ENCODE measurements at places on chromosomes 16 and 17.

- no peak for DNase-seq
These were observed 85.9 kb upstream of the FOXF1 start for GRCh38 chr16:86424398-86424797.

DNA sequence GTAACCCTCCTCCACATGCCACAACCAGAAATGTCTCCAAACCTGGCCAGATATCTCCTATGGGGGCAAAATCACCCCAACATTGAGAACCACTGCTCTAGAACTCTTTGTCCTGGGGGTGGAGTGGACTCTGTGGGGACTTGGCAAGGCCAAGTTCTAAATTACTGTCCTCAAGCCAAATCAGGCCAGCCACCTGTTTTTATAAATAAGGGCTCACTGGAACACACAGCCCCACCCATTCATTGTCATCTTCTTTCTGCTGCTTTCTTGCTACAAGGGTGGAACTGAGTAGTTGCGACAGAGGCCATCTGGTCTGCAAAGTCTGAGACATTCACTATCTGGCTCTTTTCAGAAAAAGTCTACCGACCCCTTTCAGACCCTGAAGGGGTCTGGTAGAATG lies 26.8 kb upstream of the TMEM220 start:
- DNase-seq: no peak

DNA sequence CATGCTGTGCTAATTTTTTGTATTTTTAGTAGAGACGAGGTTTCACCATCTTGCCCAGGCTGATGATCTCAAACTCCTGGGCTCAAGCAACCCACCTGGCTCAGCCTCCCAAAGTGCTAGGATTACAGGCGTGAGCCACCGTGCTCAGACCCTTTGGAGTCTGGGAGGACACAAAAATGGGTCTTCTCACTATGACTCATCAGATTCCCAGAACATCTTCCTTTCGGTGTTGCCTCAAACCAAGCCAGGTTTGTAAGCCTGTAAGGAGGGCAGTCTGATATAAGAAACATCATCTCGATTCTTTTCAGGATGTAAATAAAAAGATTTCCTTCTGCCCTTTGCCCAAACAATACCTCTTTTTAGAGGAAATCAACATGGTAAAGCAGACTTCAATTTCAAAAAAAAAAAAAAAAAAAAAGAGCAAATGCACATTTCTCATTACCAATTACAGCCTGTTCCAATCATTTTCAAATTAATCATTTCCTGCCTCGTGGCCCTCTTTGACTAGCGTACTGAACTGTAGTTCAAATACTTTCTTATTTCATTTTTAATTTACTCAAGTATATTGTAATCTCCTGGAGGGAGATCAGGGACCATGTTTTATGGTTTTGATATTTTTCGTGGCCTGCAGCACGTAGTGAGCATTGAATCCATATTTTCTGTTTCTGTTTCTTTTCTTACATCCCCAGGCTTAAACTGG lies 409.6 kb downstream of the GRIN2A start:
- peak; percentile 16 for DNase-seq

DNA sequence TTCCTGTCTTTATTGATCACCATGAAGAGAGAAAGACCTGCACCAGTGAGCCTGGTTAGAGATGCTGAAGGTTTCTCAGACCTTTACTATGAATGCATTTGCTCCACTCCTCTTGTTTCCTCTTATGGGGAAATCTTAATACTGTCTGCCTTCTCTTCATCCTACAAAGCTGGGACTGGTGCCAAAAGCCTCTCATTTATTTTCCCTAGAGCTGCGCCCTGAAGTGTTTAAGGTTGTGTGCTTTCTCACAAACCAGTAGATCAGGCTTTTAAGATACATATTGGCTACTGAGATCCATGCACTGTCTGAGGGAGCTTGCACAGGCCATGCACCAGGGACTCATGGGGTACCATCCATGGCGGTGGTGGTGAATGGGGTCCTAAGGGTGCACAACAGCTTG lies 286.1 kb upstream of the PMFBP1 start:
- no peak for DNase-seq

DNA sequence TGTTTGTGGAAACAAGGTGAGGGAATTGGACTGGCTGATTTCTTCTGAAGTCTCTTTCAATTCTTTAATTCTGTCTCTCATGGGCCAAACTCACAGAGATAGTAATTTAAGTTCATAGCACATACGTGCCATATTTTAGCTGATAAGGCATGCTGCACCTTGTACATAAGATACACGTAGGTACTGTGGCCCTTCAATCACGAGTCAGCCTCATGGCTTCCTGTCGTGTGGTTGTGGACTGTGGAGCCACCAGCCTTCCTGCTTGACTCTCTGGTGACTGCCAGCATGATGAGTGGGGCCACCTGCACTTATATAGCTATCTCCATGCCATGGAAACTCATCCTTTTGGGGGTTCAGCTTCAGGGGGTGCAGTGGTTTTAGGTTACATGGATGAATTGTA lies 25.1 kb downstream of the KSR1 start:
- DNase-seq: no peak

- no peak for DNase-seq
These were observed 14.1 kb downstream of the PSMD11 start for GRCh38 chr17:32458371-32458770.

- DNase-seq: no peak
These were observed 1266.6 kb upstream of the CDH8 start for GRCh38 chr16:63302811-63303210.

DNA sequence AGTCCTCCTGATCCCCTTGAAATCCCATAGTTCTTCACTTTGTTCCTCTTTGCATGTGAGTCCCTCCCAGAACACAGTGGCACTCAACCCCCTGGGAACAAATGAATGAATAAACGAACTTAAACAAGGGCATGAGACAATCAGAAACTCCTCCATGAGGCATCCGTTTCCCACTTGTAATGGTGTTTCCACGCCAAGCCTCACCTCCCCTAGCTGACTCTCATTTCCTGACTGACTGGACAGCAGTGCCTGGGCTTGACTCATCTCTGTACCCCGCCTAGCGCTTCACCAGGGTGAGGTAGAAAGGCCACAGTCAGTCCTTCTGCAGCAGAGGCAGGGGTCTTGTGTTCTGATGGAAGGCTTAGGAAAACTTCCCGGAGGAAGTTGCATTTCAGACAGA lies 14.2 kb downstream of the KIF1C start:
- DNase-seq: peak; percentile 17

GRCh38 chr17:63476854-63477479 lies at the start of gene ACE:
TSS of gene ACE (plus strand) at chr17:63477061. CDS start at chr17:63477095, 34 bp downstream.
- no peak for DNase-seq

- peak; percentile 43 for DNase-seq
These were observed 79.7 kb upstream of the NOL11 start for GRCh38 chr17:67637901-67638641.

DNA sequence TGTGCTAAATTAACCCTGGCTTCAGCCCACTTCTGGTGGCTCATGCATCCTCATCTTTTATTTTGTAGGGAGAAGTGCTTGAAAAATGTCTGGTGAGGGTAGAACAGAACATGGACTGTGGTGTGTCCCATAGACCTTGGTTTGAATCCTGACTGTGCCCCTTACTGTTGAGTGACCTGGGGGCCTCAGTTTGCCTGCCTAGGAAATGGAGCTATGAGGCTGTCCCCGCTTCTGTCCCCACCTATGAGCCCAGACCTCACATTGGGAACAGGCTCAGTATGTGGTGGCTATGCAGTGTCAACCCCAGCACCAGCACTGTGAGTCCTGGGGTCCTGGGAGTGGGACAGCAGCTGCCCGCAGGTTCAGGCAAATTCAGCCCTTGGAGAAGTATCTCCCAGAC lies 186.3 kb upstream of the GSE1 start:
- no peak for DNase-seq

- no peak for DNase-seq
These were observed 13.2 kb downstream of the PSMD12 start for GRCh38 chr17:67353161-67353560.

- DNase-seq: no peak
These were observed 204.5 kb upstream of the CACNG5 start for GRCh38 chr17:66630379-66630778.

DNA sequence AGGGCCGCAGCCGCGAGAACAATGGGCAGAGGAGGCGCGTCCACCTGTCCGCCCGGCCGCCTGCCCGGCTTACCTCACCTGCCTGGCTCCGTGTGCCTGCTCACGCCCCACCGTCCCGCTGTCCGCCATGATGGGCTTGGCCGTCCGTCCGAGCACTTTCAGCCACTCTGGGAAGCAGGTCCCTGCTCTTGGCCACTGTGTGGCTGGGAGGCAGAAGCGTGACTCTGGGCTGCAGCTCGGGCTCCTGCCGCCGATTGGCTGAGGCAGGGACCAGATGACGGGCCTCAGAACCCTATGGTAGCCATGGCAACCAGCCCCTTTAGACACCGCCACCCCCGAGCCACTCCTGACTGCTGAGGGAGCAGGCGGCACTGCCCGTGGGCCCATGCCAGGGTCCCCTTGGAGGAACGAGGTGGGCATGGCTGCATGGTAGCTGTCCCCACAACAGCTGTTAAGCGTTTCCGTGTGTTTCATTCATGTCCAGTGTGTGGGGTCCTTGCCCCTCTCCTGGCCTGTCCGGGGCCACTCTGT lies 8.9 kb upstream of the AXIN1 start:
- DNase-seq: no peak

GRCh38 chr17:30352240-30352814 lies 18.5 kb upstream of the TMIGD1 start:
- DNase-seq: no peak

DNA sequence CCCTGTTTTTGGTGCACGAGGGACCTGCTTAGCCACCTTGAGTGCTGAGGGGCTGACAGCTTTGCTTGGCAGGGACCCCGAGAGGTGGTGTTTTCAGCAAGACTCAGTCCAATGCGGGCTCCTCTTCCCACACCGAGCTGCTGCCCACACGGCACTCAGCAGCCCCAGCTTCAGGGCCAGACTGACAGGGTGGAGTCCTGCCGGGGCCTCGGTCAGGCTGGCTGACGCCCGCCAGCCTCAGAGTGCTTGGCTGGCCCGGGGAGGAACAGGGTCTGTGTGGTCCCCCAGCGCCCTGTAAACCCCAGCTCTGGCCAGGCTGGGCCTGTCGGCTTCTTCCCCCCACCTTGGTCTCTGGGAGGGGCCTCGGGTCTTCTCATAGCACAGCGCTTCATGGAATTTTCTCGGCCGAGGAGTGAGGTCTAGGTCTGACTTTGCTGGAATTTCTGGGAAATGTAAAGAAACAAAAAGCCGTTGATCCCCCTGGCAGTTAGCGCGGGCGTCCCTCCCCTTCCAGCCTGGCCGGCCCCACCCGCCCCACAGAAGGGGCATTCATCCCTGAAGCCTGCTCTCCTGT lies 2.6 kb downstream of the SOX8 start:
- DNase-seq: no peak

DNA sequence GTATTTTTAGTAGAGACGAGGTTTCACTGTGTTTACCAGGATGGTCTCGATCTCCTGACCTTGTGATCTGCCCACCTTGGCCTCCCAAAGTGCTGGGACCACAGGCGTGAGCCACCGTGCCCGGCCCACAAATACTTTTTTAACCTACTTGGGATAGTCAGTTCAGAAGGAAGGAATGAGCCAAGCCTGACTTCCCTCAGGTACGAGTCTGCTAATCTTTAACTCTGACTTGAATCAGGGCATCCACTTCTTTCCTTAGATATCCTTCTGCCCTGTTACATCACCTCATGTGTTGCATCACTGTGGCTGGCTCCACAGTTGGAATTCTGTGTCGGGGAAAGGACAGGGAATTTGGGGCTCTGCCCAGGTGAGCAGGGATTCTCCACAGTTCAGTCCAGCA lies 120.8 kb downstream of the MSI2 start:
- DNase-seq: no peak

GRCh38 chr17:70394473-70395232 lies 225.3 kb downstream of the KCNJ2 start:
- no peak for DNase-seq

DNA sequence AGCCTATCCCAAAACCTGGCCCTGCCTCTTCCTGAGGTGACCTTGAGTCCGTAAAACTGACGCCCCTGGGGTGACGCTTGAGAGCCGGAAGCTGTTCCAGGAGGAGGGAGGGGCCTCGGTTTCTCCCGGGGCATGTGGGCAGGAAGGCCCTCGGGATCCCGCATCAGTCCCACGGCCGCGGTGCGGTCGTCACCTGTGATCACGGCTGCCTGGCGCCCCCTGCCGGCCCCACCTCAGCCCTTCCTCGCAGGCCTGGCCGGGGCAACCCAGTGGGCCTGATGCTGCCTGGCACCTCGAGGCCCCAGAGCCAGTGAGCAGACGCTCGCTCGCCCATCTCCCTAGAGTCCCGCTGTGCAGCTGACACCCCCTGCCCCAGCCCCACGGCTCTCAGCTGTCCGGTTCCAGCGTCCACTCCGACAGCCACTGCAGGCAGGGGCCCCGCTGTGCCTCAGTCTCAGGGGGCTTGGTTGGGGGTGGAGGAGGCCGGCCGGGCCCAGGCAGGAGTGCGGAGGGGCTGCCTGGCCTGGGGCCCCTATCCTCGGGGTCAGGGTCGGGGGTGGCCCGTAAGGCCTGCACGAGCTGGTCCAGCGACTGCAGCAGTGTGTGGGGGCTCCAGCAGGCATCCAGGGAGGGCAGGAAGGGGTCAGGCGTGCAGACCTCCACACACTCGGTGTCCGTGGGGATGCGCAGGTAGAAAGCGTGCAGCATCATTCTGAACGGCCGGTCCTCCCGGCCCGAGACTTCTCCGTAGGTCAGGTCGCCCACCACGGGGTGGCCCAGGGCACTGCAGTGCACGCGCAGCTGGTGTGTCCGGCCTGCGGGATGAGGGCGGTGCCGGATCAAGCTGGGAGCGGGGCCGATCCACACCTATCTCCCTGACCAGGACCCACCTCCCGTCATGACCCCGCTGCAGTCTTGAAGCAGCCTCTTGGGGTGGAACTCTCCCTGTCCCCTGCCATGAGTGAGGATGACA lies 2.3 kb downstream of the RPUSD1 start:
- peak; percentile 21 for DNase-seq

GRCh38 chr16:23254338-23254737 lies 47.8 kb upstream of the SCNN1B start:
- DNase-seq: peak; percentile 45

DNA sequence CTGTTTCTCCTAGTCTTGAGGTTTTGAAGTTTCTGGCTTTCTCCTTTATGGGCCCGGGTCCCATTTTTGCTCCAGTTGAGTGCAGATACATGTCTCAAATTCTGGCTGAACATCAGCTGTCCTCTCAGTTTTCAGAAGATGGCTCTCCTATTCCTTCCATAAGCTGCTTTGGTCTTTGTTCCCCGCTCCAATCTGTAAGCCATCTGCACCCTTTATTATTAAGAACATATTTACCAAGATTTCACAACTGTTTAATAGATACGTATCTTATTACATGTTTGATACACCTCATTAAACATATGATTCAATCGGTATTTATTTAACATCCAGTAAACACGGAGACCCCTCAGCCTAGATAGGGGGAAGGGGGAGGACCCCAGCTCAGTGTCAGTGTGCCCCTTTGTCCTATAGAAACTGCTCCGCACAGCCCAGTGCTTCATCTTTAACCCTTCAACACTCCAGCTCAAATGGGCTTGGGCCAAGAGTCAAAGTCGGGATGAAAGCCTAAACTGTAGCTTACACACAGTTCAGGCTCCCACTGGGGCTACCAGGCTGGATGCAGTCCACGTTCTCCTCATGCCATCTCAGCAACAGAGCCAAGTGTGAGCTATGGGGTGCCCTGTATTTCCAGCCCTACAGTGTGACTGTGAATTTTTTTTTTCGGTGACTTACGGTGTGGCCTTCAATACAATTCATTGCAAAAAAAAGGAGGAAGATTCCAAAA lies 166.0 kb upstream of the ZFHX3 start:
- DNase-seq: peak; percentile 51

- DNase-seq: no peak
These were observed 42.2 kb downstream of the RPH3AL start for GRCh38 chr17:310111-311010.

Data from fibroblast of skin of right quadriceps (primary cell).